Glomerular endothelial cell (primary cell): ENCODE measurements at places on chromosomes 11 and 22. TPM values are rescaled to one million over a fixed set of nuclear protein-coding genes. Genes with fewer than 3 reads are reported as not detected.

Gene ZNF215
- total RNA-seq: 1.5 and 3.7 TPM in 2 replicates

DNA sequence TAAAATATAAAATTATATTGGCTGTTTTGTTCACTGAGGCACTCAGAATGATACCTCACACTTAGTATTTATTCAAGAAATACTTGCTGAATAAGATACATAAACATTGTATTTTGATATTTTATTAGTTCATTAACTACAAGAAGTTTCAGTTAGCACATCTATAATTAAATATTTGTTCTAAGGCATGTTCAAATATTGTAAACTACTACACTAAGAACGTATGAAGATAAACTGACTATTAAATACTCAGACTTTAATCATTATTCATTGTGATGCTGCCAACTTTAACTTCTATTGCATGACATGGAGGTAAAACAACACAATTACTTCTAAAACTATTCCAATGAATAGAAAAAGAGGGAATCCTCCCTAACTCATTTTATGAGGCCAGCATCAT is 129.5 kb downstream of the ATG16L2 start:
- no peak for DNase-seq

Gene TUB
- 1.7 and 1.8 TPM in 2 replicates for total RNA-seq

- no peak for DNase-seq
Observed at GRCh38 chr11:61969838-61970662, 2.6 kb upstream of the FTH1 start.

GRCh38 chr11:102575012-102575411 is 44.5 kb upstream of the MMP7 start:
- no peak for DNase-seq

Gene KCNJ5
- total RNA-seq: 0.15 and 0.41 TPM in 2 replicates
